ENCODE measurements at places on chromosomes 5 and 9.

GRCh38 chr5:151663617-151664293 is 23.0 kb downstream of the SPARC start:
- no peak for DNase-seq

- DNase-seq = no peak
Observed at GRCh38 chr5:94747371-94747770, 128.9 kb downstream of the SLF1 start.

- DNase-seq = no peak
Observed at GRCh38 chr9:17739736-17740135, 160.9 kb downstream of the SH3GL2 start.

- DNase-seq = no peak
Observed at GRCh38 chr9:16824545-16825330, 45.7 kb downstream of the BNC2 start.

GRCh38 chr5:112995764-112996618 is 19.4 kb downstream of the DCP2 start:
- peak; percentile 38 for DNase-seq

GRCh38 chr5:126066836-126067235 is 356.4 kb upstream of the GRAMD2B start:
- no peak for DNase-seq

DNA sequence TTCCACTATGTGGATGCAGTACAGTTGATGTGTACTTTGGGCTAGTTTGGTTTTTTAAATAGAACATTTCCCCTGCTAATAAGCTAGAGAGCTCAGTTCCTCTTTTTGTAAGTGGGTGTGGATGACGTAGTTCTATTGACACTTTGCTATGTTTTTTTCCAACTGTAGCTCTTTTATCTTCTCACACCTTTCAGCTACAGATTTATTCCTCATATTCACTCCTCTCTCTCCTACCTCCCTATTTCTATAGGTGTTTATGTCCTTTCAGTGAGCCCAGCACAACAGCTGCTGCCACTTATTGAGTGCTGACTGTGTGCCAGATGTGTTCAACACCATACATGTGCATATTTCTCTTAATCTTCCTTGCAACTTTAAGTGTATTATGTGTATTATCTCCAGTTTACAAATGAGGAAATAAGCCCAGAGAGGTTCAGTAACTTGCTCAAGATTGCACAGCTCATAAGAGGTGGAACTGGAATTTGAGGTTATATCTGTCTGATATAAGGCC is 215.7 kb downstream of the SEMA6A start:
- DNase-seq = no peak

- DNase-seq = no peak
Observed at GRCh38 chr5:89988129-89988810, 421.3 kb downstream of the CETN3 start.

DNA sequence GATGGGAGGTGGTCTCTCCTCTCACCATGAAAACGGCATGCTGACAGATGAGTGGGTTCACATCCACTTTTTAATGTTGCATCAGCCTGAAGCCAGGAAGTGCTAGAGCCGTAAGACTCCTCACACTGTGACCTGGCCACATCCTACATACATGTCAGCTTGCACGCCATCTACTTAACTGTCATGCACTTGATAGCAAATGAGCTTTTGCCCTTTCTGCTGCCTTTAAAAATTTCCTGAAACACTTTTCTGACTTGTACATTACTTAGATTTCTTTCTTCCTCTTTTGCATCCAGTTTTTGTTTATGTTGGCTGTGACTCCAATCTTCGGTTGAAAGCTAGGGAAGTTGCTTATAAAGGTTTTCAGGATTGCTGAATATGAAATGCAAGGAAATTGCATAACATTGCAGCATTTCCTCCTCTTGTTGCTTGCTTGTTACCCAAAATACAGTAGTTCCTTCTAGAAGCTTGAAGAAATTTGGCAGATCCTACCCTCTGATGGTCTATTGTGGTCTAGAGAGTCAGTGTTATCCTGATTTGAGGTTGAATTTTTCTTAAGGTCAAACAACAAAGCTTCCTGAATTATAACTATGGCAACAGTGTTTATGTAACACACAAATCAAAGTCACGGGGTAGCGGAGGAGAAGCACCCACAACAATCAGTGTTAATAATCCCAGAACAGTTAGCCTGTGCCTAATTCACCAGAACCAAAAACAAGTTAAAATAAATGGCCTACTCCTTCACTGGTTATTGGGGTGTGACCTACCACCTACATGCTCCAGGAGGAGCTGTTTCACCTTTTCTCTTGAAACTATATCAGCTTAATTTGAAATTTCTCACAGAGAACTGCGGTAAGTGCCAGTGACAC is 232.5 kb downstream of the ARHGAP26 start:
- DNase-seq = peak; percentile 60

DNA sequence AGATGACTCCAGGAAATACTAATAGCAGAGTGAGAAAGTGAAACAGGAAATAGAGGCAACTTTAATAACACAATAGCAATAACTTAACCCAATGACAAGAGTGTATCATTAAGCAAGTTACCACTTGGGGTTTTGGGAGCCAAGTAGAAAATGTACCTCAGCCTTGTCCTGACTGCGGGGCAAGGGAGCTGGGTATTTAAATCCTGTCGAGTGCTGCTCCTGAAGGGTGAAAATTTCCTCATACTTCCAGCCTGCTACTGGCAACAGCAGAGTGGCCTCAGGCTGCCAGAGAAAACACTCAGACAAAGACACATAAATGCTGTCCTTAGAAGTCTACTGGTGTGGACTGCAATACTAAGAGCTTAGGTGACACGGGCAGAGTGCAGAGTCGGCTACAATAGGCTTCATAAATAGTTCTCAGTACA is 112.5 kb upstream of the EMB start:
- DNase-seq = no peak

DNA sequence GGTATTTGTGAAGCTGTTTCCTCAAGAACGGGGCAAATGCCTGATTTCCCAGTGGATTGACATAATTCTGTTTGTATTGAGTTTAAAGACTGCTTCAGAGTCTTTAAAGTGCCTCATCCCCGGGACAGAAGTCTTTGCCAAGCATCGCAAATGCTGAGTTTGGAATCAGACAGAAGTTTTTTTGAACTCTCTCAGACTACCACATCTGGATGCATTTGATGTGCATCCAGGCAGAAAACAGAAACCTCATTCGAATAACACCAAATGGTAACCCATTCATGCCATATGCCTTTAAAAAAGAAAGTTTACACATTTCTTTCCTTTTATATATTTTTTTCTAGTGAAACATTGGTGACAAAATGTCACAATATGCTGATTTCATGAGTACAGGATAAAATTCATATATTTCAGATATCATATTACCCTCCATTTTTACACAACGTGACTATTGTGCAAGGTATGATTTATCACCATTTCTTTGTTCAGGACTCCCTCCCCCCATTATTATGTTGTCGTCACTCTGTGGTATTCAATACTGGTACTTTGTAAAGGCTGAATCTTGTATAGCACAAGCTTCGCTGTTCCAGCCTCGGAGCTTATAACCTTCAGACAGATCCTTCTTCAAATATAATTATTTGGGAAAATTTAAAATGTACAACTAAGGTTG is 91.1 kb downstream of the ZNF608 start:
- no peak for DNase-seq

DNA sequence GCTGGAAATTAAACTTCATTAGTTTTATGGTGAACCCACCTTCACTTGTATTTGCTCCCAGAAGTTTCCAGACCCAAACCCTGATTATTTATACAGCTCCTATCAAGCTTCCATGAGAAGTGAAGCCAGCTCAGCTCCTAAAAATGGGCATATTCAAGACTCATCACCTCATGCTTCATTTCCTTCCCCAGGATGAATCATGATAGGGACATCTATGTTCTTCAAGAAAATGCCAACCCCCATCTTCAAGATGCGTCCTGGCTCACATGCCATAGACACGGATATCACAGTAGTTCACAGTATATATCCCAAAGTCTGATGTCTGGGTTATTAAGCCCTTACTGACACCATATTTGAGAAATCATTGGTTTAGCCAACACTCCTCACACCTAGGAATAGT is 217.6 kb downstream of the NPR3 start:
- no peak for DNase-seq

- no peak for DNase-seq
Observed at GRCh38 chr5:59709346-59709821, 184.1 kb downstream of the PDE4D start.

GRCh38 chr5:16418471-16418922 is 47.1 kb downstream of the ZNF622 start:
- DNase-seq = no peak

- peak; percentile 26 for DNase-seq
Observed at GRCh38 chr5:96660971-96661854, 963 bp upstream of the CAST start.

GRCh38 chr9:73038613-73039012 is 85.8 kb upstream of the ALDH1A1 start:
- DNase-seq = no peak

DNA sequence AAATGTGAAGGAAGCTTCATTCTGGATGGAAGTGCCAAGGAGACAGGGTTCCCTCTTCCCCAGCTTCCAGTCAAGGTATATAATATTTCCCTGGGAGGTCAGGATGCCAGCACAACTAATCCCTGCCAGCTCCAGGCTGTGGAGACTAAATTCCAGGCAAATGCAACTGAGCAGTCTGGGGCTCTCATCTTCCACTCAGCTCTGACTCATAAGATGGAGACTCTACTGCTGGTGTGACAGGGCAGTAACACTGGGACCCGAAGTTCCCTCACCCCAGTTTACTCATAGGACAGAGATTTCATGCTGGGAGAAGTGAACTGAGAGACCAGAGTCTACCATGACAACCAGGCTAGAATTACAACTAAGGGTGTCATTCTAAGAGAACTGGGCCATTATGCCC is 235.4 kb downstream of the FSTL4 start:
- DNase-seq = no peak

- DNase-seq = no peak
Observed at GRCh38 chr5:128681764-128682592, 143.9 kb upstream of the FBN2 start.

DNA sequence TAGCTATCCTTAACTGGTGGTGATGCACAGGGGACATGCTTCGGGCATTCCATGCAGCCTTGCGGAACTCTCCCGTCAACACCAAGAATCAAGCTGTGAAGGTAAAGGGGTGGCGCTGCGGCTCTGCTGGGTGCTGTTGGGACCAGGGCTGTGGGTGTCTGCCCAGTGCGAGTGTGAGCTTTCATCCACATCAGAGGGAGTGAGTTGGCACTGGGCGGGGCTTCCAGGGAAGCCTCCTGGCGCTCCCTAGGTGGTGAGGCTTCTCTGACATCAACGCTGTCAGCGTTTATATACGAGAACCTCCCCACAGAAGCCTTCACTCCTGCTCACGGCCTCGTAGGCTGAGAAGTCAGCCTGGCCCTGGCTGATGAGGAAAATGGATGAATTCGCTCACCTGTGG is 11.7 kb downstream of the ARPC5L start:
- DNase-seq = no peak

DNA sequence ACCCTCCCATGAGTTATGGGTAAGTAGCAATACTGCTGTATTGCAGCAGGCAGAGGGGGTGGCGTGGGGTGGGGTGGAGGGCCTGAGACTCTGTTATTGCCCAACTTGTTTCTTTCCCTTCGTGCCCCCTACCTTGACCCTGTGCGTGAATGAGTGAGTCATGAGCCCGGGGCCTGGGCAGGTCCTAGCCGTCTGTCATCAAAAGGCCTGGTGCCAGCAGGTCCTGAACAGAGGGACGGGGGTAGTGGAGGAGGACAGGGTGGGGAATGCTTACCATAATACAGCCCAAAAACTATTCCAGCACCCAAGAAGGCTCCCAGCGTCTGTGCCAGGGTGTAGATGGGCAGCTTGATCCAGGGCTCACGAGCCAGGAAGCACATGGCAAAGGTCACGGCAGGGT is 4.3 kb downstream of the AQP3 start:
- DNase-seq = no peak

DNA sequence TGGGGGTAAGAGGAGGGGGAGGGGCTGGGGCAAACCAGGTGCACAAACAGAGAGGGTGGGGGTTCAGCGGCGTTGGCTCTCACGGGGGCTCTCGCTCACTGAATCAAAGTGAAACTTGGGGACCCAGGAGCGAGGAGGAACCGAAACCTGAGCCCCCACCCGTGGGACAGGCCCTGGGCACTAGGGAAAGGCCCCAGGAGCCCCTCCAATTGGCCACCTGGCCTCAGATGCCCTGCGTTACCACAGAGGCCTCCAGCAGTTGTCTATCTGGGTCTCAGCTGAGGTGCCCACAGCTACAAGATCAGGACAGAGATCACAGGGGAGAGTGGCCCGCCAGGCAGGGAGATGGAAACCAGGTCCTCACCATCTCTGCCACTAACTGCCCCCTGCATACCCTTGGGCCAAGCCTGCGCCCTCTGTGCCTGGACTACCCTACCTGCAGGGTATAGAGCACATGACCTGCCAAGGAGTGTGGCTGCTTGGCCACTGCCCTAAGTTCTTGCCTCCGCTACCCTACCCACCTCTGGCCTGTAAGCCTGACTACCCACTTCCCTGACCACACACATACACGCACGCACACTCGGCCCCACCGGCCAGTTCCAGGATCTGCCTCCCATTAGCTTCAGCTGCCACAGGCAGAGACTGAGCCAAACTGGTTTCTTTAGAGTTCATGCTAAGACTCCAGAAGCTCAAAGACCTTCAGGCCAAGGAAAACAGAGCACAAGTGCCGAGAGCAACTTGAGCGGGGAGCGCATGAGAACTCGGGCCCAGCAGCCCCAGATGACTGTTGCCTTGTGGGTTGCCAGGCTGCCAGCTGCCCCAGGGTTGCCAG is 39.9 kb downstream of the PAX5 start:
- no peak for DNase-seq

DNA sequence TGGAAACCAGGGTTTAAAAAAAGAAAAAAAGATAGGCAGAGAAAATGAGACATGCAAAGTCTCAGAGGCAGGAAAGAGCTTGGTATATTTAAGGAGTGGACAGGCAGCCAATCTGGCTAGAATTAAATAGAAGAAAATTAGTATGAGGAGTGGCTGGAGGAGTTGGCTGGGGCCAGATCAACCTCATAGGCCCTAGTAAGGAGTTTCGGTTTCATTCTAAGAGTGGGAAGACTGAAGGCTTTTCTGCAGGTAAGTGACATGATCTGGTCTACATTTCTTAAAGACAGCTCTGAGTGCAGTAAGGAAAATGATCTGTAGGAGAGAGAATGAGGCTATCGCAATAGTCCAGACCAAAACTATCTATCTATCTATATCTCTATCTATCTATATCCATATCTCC is 27.5 kb downstream of the ADRB2 start:
- no peak for DNase-seq

GRCh38 chr9:138043411-138044345 is 166.1 kb downstream of the CACNA1B start:
- DNase-seq = no peak

DNA sequence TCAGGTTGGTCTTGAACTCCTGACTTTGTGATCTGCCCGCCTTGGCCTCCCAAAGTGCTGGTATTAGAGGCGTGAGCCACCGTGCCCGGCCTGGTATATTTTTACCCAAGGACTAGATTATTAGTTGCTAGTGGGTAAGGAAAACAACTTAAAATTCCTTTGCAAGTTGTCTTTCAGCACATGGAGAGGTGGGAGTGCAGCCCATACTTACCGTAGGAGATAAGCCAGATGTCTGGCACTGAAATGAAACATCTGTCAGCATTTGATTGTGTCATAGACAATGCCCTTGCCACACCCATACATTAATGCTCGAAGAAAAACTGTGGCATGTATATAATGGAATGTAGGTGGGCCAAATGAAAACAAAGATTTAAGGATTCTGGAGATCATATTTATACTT is 36.6 kb upstream of the ANKH start:
- no peak for DNase-seq

- no peak for DNase-seq
Observed at GRCh38 chr5:117792476-117792875, 1195.9 kb downstream of the DTWD2 start.
